ENCODE measurements at places on chromosomes 5 and 9.

- DNase-seq: no peak
Measured at GRCh38 chr9:103928442-103928841, 165.7 kb upstream of the SMC2 start.

DNA sequence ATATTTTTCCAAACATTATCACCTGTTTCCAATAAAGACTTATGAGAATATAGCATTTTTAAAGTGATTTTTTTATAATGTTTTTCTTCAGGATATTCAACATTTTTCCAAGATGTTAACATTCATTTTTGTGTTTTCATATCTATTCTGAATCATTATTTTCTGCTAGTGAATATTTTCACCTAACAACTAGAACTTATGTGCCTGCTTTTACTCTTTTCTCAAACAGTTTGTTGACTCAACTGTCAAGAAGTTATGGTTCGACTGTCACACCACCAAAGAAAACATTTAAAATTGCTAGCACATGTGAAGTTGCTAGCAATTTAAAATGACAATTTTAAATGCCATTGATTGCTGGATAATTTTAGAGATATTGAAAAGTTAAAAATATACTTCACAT lies 343.3 kb upstream of the CDH9 start:
- no peak for DNase-seq

DNA sequence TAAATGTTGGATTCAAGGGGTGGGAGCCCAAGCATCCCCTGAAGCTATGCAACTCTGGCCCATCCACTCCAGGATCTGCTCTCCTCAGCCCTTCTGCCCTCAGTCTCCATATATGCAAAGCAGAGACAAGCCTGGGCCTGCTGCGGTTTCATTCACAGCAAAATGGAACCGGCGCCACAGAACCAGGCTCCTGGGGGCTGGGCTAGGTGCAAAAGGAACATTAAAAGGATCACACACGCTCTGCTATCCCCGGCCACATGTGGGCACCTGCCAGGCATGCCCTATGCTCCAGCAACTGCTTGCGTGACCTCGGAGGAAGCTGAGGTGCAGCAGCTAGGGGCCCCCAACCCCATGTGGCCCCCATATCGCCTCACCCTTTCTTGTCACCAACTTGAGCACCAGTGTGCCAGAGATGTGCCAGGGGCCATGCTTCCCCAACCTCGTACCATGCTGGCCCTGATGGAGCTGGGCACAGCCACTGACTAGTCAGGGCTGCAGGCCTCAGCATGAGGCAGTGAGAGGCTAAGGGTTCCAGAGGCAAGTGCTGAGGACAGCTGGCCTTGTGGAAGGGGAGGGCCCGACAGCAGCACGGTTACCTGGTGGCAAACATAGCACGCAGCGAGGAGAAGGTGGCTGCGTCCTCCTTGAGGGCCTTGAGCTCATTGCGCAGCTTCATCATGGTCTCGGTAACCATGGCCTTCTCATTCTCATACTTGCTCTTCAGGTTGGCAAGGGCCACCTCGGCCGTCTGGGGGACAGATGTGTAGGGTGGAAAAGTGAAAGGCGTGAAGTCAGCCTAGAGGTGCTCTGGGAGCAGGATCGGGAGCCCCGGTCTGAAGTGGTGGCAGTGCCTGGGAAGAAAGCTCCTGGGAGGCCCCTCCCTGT lies 47.2 kb downstream of the BICD2 start:
- peak; percentile 61 for DNase-seq

DNA sequence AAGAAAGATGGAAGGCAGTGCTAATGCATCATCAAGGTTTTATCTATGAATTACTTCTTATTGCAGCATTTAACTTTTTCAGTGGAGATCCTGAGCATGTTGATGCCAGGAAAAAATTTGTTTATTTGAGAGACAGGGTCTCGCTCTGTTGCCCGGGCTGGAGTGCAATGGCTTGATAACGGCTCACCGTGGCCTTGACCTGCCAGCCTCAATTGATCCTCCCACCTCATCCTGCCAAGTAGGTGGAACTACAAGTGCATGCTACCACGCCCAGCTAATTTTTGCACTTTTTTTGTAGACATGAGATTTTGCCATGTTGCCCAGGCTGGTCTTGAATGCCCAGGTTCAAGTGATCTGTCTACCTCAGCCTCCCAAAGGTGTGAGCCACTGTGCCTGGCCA lies 47.2 kb downstream of the AOPEP start:
- no peak for DNase-seq

DNA sequence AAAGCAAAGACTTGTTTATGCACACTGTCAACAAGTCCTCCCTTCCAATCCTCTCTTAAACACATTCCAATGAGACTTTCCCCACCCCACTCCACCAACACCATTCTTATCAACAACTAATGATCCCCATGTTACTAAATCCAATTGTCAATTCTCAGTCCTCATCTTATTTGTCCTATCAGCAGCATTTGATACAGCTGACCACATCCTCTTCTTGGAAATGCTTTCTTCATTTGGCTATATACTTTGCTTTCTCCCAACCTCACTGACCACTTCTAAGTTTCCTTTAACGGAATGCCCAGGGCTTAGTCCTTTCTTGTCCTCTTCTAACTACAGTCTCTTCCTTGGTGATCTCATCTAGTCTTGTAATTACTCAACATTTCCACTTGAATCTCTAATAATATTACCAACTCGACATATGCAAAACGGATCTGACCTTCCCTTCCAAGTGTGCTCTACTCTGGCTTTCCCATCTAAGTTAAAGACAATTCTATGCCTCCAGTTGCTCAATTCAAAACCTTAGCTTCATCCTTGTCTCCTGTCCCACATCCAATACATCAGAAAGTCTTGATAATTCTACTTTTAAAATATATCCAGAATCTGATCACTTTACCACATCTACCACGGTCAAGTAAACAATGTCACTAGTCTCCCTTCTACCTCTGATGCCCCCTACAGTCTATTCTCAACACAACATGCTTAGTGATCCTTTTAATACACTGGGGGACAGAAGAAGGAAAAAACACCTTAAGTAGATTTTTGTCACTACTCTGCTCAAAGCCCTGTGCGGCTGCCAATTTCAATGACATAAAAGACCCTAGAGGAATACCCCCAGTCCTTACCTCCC lies 25.5 kb downstream of the AGTPBP1 start:
- no peak for DNase-seq

GRCh38 chr9:115292584-115293279 lies 174.8 kb upstream of the TNC start:
- no peak for DNase-seq

GRCh38 chr5:176489077-176489476 lies 40.9 kb downstream of the FAF2 start:
- DNase-seq: no peak

- no peak for DNase-seq
Measured at GRCh38 chr5:138282920-138283742, 8.7 kb upstream of the GFRA3 start.

DNA sequence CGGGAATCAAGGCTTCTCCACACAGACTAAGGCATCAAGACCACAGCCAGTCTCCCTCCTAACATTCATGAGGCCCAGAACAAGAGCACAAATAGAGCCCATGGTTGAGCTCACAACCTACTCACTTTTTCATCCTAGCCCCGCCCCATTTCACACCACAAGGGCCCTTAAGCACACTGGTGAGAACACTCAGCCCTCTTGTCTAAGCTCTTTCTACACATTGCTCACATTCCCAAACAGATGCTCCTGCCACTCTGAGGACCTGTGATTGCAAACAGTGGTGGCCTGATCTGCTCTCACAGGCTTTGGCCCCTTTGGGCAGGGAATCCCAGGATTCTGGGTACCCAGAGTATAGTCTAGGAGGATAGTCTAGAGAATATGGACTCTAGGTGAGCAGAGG lies 54.0 kb downstream of the FEM1C start:
- DNase-seq: no peak

- no peak for DNase-seq
Measured at GRCh38 chr9:127092041-127092608, 30.3 kb downstream of the ANGPTL2 start.

DNA sequence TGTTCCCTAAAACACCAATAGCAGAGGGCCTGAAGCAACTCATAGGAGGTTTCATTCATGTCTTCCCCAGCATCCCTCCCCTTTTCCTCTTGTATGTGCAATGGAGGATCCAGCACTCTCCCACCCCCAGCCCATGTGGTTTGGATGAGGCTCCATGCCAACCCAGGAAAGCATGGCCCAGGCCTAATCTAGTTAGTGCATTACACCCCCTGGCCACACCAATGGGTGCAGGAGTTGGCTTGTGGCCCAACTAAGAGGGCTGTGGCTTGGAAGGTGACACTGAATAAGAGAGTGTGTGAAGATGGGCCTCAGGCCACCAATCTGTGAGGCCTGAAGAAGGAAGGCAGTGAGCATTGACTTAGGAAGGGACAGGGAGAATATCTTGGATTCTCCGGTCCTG lies 70.8 kb upstream of the SMIM23 start:
- no peak for DNase-seq
